ENCODE measurements at places on chromosomes 13 and 19. TPM values are rescaled to one million over a fixed set of nuclear protein-coding genes. Genes with fewer than 3 reads are reported as not detected.

Gene NOTCH3
- total RNA-seq, result not detected

Gene GIPR
- 9.5 TPM for total RNA-seq

DNA sequence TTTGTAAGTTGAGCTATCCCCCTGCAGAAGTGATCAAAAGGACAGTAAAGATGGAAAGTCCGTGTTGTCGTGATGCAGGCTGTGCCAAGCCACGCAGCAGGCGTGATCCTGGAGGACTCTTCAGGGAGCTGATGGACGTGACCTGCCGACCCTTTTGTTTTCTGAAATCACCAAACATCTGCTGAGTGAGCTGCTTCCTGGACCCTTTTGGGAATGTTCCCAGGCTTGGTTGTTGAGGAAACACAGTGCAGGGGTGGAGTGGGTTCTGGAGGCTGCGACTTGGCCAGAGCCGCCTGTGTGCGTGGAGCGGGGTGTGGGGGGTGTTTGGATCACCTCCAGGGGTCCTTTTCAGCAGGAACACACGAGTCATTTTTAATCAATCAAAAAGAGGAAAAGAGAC, 15.4 kb upstream of the CPAMD8 start:
- no peak for DNase-seq

Gene PRX
- 0.87 TPM for total RNA-seq

- DNase-seq, result no peak
These were observed 27.9 kb upstream of the NANOS3 start for GRCh38 chr19:13848798-13849676.

Gene RHPN2
- 5.0 TPM for total RNA-seq

GRCh38 chr19:5826531-5827341, 12.8 kb downstream of the FUT6 start:
- no peak for DNase-seq

Gene IL11
- 0.32 TPM for total RNA-seq

Gene UBE2L5
- total RNA-seq, result not detected

Gene RFPL4AL1
- not detected for total RNA-seq

DNA sequence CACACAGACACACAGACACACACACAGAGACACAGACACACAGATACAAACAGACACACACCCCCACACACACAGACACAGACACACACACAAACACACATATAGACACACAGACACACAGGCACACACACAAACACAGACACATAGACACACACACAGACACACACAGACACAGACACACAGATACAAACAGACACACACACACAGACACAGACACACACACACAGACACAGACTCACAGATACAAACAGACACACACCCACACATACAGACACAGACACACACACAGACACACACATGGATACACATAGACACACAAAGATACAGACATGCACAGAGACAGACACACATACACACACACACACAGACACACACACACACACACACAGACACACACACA, 174.5 kb downstream of the URI1 start:
- DNase-seq, result no peak

DNA sequence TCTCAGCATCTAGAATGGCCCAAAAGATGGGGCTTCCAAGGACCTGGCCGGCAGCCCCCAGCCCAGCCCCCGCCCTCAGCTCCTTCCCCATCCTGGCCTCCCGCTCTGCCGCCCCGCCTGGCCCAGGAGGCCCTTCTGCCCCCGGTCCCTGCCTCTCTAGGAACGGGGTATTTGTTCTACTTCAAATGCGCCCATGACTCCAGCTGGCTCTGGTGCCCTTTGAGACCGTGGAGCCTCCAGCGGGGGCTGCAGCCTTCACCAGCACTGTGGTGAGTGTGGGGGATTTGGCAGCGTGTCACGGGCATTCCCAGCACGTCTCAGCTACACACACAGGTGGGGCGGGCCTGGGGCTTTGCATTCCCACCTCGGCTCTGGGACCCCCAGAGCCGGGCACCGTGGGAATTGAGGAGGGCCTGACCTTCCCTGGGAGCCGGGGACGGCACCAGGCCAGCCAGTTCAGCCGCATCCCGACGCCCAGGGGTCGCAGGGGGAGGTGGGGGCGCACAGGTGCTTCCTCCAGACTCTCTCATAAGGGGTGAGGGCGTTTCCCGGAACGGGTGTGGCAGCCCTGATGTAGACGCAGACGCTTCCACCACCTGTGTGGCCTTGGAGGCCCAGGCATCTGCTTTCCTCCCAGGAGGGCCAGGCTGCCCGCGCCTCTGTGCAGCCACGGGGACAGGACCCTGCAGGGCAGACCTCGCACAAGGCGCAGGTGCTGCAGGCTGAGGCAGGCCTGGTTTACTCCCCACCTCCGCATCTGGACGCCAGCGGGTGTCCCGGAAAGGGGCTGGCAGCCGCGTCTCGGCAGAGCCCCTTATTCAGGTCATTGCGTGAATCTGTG, 947 bp downstream of the ATP4B start:
- DNase-seq, result no peak

DNA sequence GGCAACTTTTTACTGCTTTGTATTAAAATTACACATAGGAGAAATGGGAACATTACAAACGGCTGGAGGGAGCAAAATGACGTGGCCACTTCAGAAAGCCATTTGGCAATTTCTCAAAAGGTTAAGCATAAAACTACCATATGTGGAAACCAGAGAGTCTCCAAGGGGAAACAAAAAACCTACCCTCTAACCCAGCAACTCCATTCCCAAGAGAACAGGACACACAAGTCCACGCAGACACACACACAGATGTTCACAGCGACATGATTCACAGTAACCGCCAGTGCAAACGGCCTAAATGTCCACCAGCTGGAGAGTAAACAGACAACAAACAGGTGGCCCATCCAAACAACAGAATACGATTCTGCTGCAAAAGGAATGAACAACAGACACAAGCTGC, 37.2 kb downstream of the STK24 start:
- DNase-seq, result no peak

DNA sequence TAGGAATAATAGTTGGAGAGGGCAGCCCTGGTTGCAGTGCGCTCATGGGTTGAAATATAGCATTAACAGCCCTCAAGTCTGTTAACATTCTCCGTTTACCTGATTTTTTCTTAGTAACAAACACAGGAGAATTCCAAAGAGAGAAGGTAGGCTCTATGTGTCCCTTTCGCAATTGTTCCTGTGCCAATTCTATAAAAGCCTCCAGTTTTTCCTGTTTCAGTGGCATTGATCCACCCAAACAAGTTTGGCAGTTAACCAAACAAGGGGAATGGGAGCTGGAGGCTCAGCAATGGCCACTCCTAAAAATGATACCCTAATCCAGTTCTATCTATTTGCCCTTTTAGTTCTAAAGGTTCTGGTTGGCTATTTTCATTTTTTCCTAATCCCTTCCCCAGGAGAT, 151.6 kb downstream of the ZNF486 start:
- DNase-seq, result no peak

DNA sequence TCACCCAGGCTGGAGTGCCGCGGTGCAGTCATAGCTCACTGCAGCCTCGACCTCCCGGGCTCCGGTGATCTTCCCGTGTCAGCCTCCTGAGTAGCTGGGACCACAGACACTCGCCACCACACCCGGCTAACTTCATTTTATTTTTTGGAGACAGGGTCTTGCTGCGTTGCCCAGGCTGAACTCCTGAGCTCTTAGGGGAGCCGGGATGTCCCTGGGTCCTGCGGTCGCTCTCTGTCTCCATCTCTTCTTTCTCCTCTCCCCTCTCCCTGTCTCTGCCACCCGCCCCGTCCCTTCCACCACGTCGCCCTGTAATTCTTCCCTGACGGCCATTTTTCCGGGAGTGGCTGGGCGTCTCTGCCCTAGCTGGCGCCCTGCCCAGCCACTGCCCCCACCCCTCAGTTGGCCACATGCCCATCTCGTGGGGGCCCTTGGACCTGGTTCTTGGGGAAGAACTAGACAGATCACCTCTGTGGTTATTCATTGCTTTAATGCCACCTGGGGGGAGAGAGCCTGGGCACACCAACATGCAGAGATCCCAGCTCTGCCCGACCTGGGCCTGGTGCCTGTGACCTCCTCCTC, 18.9 kb downstream of the ARID3A start:
- DNase-seq, result no peak

Gene SULT2A1
- not detected for total RNA-seq

DNA sequence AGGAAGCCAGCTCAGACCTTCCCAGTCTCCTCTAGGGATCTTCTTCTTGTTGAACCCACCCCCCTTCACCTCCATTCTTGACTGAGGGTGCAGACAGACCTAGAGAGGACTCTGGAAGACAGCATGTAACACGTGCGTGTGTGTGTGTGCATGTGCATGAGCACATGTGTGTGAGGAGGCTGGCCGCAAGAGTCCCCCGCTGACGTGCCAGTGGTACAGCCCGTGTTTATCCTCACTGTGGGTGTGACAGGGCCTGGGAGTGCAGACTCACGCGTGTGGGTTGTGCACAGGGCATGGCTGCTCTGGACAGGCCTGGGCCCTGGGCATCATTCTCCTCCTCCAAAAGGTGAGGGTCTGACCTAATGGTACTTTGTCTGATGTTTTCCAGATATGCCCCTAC, 26.3 kb downstream of the LYL1 start:
- no peak for DNase-seq

Gene FARP1
- total RNA-seq, result 0.55 TPM

DNA sequence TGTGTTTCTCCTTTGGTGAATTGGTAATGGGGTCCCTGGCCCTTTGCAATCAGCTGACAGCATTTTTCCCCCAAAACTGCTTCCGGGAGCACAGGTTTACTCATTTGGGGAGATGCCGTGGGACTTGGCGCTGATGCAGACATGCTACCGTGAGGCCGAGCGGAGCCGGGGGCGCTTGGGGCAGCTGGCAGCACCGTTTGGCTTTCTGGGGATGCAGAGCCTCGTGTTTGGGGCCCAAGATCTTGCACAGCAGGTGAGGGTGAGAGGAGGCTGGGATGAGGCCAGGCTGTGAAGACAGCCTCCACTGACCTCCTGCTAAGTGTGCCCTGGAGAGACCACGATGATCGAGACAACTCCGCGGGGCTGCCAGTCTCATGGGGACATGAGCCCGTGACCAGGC, 13.4 kb upstream of the COLGALT1 start:
- DNase-seq, result no peak

Gene CCDC70
- total RNA-seq, result not detected

- DNase-seq, result no peak
These were observed 8.0 kb downstream of the LPAR6 start for GRCh38 chr13:48404952-48405351.

Gene ZNF571
- 0.50 TPM for total RNA-seq

- DNase-seq, result no peak
These were observed 460.0 kb downstream of the FOXO1 start for GRCh38 chr13:40206241-40207000.

Gene UPK1A
- total RNA-seq, result 0.59 TPM

DNA sequence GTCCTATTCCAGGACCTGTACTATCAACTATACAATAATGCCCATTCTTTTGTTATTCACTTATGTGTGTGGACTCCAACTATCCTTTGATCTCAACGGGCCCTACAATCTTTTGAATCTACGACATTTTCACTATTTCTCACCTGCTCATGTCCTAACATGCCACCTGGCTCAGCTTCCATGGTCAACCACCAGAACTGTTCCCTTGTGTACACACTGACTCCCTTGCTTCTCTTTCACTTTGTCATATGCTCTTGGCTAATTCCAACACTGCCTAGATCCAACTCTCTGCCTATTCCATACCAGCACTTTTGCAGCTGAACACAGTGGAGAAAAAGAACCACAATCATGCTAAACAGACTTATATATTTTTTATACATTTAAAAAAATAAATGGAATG, 53.1 kb downstream of the MICU2 start:
- no peak for DNase-seq

Gene POMP
- 149 TPM for total RNA-seq

GRCh38 chr13:113918580-113918979, 54.7 kb upstream of the GAS6 start:
- DNase-seq, result no peak

- DNase-seq, result no peak
These were observed at the start of gene DCLK1 for GRCh38 chr13:36131222-36131930. DCLK1 (minus strand) TSS chr13:36131382.

GRCh38 chr13:36712770-36713169, 39.0 kb downstream of the SERTM1 start:
- no peak for DNase-seq

DNA sequence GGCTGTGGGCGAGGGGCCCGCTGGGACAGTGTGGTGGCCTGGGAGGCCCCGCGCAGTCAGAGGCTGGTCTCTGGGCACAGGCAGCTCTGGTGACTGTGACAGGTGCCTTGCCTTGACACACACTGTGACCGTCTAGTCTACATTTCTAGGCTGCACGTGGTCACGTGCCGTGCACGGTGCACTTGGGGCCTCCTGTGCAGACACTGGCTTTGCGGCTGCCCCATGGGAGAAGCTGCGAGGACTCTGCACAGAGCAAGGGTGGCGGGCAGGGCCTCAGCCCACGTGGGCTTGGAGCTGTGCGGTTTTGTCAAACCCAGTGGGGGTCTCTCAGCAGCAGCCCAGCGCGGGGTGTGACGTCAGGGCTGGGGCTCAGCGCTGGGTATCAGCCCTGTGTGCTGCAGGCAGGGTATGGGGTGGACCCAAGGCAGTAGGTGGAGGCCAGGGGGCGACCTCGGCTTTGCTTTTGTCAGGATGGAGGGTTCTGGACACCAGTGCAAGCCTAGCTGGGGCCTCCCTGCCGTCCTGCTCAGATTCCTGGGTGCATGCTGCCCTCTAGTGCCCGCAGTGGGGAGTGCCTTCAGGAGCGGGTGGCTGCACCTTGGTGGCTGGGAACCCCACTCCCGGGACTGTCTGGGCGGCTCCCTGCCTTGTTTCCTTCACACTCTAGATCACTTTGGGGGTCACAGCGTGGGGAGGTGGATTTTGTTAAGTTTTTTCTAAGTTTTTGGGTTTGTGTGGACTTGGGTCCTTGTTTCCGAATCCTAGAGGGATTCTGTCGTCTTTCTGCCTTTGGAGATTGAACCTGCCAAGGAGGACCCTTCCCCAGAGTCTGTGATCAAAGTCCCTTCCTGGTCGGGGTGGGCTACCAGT, 62.6 kb downstream of the KDM4B start:
- peak; percentile 66 for DNase-seq

DNA sequence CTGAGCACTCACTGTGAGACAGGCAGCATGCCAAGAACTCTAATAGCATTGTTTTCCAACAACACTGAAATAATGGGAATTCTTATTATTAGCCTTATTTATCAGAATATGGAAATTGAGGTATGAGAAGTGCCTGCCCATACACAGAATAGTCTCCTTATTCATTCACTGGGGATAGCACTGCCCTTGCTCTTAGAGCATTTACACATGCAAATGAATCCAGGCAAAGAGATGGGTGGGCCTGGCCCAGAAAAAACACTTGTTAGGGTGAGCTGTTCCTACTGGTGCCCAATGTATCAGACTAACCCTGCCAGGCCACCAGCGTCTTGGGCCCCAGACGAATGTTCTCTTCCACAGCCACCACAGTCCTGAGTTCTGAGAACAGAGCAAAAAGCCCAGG, 112.9 kb downstream of the TUBA3C start:
- DNase-seq, result no peak

GRCh38 chr13:23608701-23609413, 38.6 kb downstream of the TNFRSF19 start:
- DNase-seq, result no peak

Gene SIGLECL1
- not detected for total RNA-seq

Gene BRCA2
- 18.6 TPM for total RNA-seq

DNA sequence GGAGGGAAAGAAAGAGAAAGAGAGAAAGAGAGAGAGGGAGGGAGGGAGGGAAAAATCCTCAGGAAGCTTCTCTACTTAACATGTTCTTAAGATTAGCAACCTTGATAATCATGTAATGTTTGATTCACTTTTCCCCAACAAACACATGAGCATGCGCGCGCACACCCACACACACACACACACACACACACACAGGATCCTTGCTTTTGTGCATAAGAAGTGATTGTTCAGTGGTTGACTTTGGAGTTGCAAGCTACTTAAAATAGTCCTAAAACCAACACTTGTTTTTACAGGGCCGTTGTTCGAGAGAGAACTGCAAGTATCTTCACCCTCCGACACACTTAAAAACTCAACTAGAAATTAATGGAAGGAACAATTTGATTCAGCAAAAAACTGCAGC, 100.0 kb upstream of the RAP2A start:
- DNase-seq, result no peak
